H9 (cell line): ENCODE measurements at places on chromosomes 12 and 14. TPM values are rescaled to one million over a fixed set of nuclear protein-coding genes. Genes with fewer than 3 reads are reported as not detected.
A peak's percentile ranks its signal among the peaks of the same experiment; 100 is the strongest.

GRCh38 chr14:76203086-76204001, 51.6 kb downstream of the GPATCH2L start:
- DNase-seq, result no peak

The NEUROD4 gene
- total RNA-seq, result not detected in 2 replicates

GRCh38 chr12:7241404-7242005, 52.0 kb downstream of the PEX5 start:
- DNase-seq, result no peak

DNA sequence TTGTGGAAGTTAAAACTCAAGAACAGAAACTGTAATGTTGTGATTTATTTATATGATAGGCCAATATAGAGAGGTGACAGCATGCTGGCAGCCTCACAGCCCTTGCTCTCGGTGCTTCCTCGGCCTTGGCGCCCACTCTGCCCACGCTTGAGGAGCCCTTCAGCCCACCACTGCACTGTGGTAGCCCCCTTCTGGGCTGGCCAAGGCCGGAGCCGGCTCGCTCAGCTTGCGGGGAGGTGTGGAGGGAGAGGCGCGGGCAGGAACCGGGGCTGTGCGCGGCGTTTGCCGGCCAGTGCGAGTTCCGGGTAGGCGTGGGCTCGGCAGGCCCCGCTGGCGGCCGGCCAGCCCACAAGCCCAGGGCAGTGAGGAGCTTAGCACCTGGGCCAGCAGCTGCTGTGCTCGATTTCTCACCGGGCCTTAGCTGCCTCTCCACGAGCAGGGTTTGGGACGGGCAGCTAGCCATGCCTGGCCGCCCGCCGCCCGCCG, 65.8 kb upstream of the SLC8A3 start:
- peak; percentile 63 for DNase-seq

The OVCH1 gene
- not detected in 2 replicates for total RNA-seq

The FAM181A gene
- not detected in 2 replicates for total RNA-seq

The PLCZ1 gene
- total RNA-seq, result not detected in 2 replicates

The TSPAN8 gene
- not detected in 2 replicates for total RNA-seq

The TROAP gene
- total RNA-seq, result 70.5 and 75.3 TPM in 2 replicates

DNA sequence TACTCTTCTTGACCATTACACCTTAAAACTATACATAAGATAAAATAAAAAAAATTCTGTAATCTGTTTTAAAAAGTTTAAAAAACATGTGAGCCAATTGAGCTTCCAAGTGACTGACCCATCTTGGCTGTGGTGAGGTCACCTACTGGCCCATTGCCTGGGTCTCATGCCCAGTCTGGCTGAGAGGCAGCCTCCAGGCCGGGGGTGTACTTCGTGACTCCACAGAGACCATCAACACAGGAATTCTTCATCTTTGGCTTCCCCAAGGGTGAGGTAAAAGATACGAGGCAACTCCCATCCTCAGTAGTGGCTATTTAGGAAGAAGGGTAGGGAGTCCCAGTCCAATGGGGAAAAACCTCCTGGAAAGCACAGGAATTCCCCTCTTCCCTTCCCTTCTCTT, 113.2 kb downstream of the APAF1 start:
- DNase-seq, result peak; percentile 14

The DNAJC22 gene
- 2.6 and 3.2 TPM in 2 replicates for total RNA-seq

- DNase-seq, result no peak
Observed at GRCh38 chr12:91914701-91915100, 230.9 kb downstream of the BTG1 start.

DNA sequence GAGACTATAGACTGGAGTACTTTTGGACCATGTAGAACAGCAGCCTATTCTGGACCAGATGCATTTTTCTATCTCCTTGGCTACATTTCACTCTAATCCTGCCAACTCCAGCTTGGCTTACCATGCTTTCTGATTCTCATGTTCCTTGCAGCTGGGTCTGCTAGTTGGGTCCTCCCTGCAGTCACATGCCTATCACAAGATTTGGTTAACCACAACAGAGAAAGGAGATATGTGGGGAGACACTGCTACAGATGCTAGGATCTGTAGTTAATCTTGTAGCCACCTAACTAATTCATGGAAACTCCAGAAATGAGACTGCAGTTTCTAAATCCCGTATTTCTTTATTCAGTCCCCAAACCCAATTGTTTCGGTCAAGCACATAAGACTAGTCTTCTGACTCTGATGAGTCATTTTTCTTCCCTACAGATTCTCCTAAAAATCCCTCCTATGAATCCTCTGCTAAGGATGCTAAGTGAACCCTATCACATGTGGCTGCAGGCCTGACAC, 410.6 kb downstream of the DAD1 start:
- no peak for DNase-seq

GRCh38 chr12:22100958-22101748, 55.1 kb downstream of the CMAS start:
- DNase-seq, result peak; percentile 79

The PLEKHH1 gene
- 26.9 and 35.3 TPM in 2 replicates for total RNA-seq

The TAS2R19 gene
- 1.7 and 2.6 TPM in 2 replicates for total RNA-seq

The SMAGP gene
- total RNA-seq, result 11.3 and 12.4 TPM in 2 replicates

- peak; percentile 56 for DNase-seq
Observed at GRCh38 chr14:25406818-25407217, 356.9 kb upstream of the STXBP6 start.

GRCh38 chr12:2287151-2287550, 234.4 kb downstream of the CACNA1C start:
- no peak for DNase-seq

The ANG gene
- 3.2 and 3.8 TPM in 2 replicates for total RNA-seq

The SELPLG gene
- total RNA-seq, result 0.09 and 0.15 TPM in 2 replicates
